ENCODE measurements at places on chromosomes 3 and 15. TPM values are rescaled to one million over a fixed set of nuclear protein-coding genes. Genes with fewer than 3 reads are reported as not detected.

DNA sequence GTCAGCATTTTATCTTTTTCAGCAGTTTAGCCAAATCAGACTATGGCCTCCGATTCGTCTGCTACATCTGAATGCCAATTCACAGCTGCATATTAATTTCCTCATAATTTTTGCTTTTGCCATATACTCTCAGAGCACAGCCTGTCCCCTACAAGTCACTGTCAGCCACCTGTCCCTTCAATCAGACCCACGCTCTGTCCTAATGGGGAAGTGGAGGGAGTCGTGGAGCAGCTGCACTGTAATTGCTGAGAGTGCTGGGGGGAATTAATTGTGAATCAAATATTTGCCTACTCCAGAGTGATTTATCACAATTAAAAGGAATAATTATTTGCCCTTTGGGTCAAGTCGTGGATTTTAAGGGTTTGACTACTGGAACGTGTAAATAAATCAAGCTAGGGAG lies 75.5 kb downstream of the EBLN2 start:
- no peak overlapping the region for H3K27ac ChIP-seq
- H3K4me1 ChIP-seq = no peaks in the 10 kb centered on the region
- no peak overlapping the region for H3K4me3 ChIP-seq

DNA sequence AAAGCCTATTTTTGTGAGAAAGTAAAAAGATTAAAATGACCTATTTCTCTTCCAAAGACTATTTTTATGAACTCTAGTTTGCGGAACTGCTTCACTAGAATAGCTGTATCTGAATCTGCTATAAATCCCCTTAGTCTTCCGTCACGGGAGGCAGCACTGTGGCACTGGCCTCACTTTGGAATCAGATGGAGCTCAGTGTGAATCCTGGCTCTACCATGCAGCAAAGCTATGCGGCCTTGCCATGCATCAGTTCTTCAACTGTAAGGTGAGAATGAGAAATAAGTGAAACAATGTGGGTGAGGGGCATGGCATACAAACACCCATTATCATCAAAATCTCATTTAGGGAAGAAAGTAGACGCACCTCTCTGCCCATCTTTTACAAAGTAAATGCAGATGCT lies 27.5 kb upstream of the CSPG5 start:
- H3K36me3 ChIP-seq = peaks cover 82% of the 10 kb centered on the region
- H3K4me1 ChIP-seq = no peaks in the 10 kb centered on the region
- no peak overlapping the region for H3K4me3 ChIP-seq
- DNase-seq = no peak

DNA sequence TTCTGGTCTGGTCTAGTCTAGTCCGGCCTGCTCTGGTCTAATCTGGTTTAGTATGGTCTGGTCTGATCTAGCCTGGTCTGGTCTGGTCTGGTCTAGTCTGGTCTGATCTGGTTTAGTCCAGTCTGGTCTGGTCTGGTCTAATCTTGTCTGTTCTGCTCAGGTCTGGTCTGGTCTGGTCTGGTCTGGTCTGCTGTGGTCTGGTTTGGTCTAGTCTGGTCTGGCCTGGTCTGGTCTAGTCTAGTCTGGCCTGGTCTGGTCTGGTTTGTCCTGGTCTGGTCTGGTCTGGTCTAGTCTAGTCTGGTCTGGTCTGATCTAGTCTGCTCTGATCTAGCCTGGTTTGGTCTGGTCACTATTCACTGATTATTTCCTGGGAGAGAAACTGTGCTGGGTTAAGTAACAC lies 84.1 kb upstream of the PRR23E start:
- no peaks in the 10 kb centered on the region for H3K27me3 ChIP-seq
- H3K27ac ChIP-seq = no peak overlapping the region
- H3K4me3 ChIP-seq = no peak overlapping the region
- H3K4me1 ChIP-seq = no peaks in the 10 kb centered on the region
- H3K36me3 ChIP-seq = no peaks in the 10 kb centered on the region
- DNase-seq = no peak

- H3K27me3 ChIP-seq = no peaks in the 10 kb centered on the region
- no peaks in the 10 kb centered on the region for H3K36me3 ChIP-seq
- H3K27ac ChIP-seq = no peak overlapping the region
- no peak overlapping the region for H3K4me3 ChIP-seq
- DNase-seq = no peak
- peaks cover 3% of the 10 kb centered on the region for H3K4me1 ChIP-seq
Measured at GRCh38 chr15:56774356-56774755, 41.0 kb upstream of the ZNF280D start.

- no peaks in the 10 kb centered on the region for H3K27me3 ChIP-seq
- no peak overlapping the region for H3K4me3 ChIP-seq
- H3K27ac ChIP-seq = peak overlapping the region; percentile 8
Measured at GRCh38 chr15:85618956-85619491, 175.7 kb downstream of the KLHL25 start.

Gene CDHR4
- total RNA-seq = 0.32 TPM

Data from B cell (primary cell).